ENCODE measurements at places on chromosomes 4 and X.

DNA sequence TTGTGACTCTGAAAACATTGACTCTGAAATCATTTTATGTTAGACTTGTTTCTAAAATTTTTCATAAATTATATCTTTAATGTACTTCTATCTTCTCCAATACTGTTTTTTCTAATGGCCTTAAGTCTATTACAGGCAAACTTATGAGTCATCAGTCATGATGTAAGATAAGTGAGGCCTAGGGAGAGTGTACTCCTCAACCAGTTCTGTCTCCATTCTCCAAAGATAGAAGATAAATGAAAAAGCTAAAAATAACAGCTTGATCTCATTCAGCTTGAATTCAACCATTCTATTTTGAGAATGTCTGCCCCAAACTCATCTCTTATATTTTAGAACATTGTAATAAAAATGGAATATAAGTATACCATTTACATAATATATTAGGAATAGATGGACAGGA, 34.5 kb downstream of the STBD1 start:
- no peak for DNase-seq

- no peak for DNase-seq
Measured at GRCh38 chr4:120964596-120964995, 42.1 kb upstream of the PRDM5 start.

GRCh38 chrX:28609003-28609402, 21.8 kb downstream of the IL1RAPL1 start:
- DNase-seq: no peak

GRCh38 chr4:143555676-143556075, 42.2 kb downstream of the SMARCA5 start:
- DNase-seq: no peak

- DNase-seq: no peak
Measured at GRCh38 chrX:48045410-48046311, 25.8 kb downstream of the ZNF630 start.

- no peak for DNase-seq
Measured at GRCh38 chr4:158020176-158020575, 152.6 kb downstream of the GASK1B start.

DNA sequence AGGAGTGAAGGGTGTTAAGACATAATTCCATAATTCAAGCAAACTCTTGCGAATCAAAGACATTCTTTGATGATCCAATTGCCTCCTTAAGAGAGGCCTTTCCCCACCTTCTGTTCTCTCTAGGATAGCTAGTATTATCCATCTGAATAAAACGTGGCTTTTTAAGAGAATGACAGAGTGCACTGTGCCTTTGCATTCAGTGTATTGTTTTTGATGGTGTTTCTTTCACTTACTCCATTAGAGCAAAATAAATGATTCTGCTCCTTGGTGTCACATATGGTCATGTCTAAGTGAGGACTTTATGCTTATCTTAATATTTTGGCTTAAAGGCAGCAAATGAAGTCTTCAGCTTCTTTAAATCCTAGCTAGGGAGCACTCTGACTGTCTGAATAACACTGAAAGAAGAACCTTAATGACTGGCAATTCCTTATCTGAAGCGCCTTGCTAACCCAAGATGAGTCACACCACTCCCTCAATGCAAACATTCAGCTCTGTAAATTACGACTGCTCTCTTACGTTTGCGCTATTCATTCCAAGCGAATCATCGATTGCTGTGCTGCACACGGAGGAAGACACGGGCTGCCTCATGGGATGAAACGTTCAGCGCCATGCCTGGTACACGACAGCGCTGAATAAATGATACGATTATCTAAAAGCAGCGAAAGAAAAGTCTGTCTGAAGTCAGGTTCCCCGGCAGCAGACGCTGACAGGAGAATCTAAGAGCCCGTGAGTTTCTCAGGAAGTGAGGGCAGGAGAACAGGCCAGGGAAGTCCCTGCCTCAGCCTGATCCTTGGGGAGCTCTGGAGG, 35.1 kb upstream of the GEMIN8 start:
- no peak for DNase-seq

DNA sequence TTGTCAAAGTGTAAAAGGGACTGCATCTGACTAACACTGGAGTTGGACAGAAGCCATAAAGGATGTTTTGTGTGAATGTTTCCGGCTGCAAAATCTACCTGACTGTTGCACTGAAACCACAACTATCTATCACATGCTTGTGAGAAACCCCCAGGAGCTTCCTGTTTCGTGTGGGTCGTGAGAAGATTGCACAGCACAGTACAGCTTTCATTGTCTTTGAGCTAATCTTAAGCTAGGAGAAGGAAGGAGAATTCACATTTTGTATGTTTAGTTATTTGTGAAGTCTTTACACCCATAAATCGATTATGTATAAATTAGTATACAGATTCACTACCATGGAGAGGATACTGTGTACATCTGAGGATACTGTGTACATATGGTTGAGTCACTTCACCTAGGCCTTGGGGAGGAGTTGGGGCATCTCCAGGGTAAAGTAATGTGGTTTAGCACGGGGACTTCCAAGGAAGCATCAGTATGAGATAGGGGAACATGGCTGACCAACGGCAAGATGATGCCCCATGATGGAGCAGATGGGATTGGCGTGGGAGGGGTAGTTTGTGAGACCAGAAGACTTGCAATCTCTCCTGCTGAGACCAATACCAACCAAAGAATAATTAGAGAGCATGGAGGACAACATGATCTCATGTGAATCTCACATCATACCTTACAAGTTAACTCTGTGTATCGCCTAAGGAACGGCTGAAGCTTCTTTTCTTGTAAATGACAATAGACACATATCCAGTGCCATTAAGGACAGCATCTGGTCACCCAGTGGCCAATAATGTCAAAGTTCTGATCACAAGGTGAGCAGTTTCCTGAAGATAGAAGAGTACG, 43.1 kb upstream of the FAM9C start:
- DNase-seq: peak; percentile 67

DNA sequence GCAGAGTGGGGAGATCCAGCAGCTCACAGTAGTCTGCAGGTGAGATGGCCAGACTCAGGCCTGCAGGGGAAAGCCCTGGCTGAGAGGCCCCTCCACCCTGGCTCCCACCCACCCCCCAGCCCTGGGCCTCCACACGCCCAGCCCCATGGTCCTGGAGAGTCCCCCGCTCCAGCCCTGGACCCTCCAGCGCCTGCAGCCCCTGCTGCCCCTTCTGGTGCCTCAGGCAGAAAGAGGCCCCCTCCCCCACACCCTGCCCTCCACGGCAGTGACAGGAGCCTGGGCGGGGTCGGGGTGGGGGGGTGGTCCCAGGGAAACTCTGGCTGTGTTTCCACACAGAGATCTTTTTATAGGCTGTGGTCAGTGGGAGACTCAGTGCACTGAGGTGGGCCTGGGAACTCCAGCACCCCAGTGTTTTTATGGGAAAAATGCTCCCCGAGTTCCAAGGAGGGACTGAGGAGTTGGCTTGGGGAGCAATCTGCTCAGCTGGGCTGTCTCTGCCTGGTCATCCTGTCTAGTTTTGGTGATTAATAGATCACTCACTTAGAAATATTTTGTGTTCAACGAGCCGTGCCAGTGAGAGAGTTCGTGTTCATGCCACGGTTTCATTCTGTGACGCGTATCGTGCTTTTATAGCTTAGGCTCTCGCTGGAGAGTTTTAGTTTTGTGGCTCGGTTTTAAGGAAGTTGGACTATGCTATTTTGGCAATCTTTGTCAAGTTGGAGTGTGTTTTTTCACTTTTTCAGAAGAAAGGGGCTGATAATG, 53.1 kb upstream of the HGFAC start:
- no peak for DNase-seq

- DNase-seq: no peak
Measured at GRCh38 chr4:174086829-174087799, 196.4 kb downstream of the FBXO8 start.

GRCh38 chr4:2341261-2341841, 77.1 kb downstream of the ZFYVE28 start:
- DNase-seq: no peak

DNA sequence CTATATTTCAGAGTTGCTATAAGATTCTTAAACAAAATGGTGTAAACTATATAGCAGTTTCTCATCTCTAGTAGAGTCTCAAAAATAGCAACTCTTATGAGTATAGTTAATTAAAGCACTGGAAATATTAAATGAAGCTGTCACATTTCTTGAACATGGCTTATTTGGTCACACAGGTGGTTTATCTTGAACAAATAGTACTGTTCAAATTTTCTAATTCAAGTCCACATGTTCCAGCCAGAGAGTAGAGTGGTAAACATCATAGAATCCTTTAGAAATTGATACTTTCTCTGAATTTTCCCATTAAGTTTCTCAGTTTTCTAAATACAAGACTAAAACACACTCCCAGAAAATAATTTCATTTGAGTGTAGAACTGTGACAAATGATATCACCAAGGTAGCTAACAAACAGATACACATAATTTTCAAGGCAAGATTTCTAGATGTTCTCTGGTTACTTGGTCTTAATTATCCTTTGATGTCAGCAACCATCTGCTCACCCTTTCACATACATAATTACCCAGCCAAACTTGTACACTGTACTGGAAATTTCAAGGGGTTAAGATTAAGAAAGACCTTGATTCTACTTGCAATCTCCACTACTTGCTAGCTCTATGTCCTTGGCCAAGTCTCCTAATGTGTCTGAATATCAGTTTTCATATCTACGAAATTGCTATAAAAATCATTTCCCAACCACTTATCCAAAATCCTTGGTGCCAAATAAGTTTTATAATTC, 24.3 kb upstream of the PAK3 start:
- DNase-seq: no peak

DNA sequence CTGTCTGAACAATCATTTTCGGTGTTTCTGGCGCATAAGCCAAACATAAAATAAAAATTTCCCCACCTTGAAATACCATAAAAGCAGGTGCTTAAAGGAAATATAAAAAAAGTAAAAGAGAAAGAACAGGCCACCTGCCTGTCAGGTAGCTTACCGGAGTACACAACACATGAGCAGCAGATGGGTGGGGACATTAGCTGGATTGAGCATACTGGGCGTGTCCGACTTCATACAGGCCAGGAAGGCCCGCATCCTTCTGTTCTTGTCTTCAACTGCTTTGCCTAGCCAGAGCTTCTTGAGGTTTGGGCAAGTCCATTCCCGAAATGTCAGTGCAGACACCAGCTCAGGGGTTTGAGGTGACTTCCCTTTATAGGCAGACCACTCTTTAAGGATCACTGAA, 66.7 kb downstream of the FAM120C start:
- no peak for DNase-seq

GRCh38 chr4:34720571-34720970, 1523.7 kb downstream of the ARAP2 start:
- DNase-seq: no peak

- DNase-seq: no peak
Measured at GRCh38 chr4:110164251-110164650, 34.2 kb downstream of the ELOVL6 start.

DNA sequence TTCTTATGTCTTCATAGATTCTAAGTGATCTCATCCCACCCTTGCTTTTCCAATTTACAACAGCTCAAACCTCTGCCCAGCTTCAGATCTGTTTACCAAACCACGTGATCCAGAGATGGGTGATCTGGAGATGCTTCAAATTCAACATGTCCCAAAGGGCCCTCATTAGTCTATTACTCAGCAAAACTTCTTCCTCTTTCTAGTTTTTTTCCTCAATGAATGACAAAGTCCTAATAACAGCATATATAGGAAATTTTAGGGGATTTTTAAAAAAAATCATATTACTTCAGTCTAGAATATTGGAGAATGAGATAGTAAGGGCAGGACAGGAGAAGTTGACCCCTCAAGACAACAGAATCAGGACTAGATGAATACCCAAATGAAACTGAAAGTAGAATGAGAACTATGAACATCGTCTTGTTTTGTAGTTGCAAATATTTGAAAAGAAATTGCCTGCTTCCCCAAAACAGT, 127.1 kb downstream of the CFAP299 start:
- no peak for DNase-seq

GRCh38 chr4:53651156-53651735, 60.0 kb upstream of the LNX1 start:
- DNase-seq: no peak

GRCh38 chr4:148118633-148119032, 323.6 kb downstream of the NR3C2 start:
- no peak for DNase-seq

- no peak for DNase-seq
Measured at GRCh38 chr4:105236916-105237311, 90.2 kb downstream of the TET2 start.

Data from effector CD4-positive, alpha-beta T cell (primary cell).